ENCODE measurements at places on chromosomes 1 and 21.
A peak's percentile ranks its signal among the peaks of the same experiment; 100 is the strongest.

GRCh38 chr1:55702064-55702463 lies 486.9 kb upstream of the USP24 start:
- H3K4me1 ChIP-seq, result no peaks in the 10 kb centered on the region
- no peak overlapping the region for H3K4me3 ChIP-seq

- peaks cover 5% of the 10 kb centered on the region for H3K4me1 ChIP-seq
- no peak overlapping the region for H3K27ac ChIP-seq
- H3K4me3 ChIP-seq, result no peak overlapping the region
- H3K27me3 ChIP-seq, result no peaks in the 10 kb centered on the region
- peaks cover 23% of the 10 kb centered on the region for H3K36me3 ChIP-seq
- DNase-seq, result no peak
Observed at GRCh38 chr1:109659997-109660690, 4.2 kb downstream of the GSTM4 start.

DNA sequence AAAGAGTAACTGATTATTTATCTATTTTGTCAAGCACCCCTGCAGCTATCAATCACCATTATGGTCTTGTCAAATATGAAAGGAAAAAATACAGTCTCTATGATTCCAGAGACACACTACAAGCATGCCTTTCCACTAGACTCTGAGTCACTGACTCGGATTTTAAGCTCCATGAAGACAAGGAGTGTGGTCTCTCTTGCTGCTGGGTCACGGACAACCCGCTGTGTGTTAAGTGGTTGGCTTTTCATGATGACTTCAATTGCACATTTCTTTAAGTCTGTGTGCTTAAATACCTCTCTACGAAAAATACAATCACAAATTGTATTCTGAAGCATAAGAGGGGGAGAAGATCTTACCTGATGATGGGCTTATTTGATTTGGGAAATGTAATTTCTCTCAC lies 14.0 kb upstream of the GNG4 start:
- H3K27me3 ChIP-seq, result no peaks in the 10 kb centered on the region
- no peaks in the 10 kb centered on the region for H3K4me1 ChIP-seq
- no peak overlapping the region for H3K4me3 ChIP-seq
- no peak overlapping the region for H3K27ac ChIP-seq
- no peak for DNase-seq
- no peaks in the 10 kb centered on the region for H3K36me3 ChIP-seq

DNA sequence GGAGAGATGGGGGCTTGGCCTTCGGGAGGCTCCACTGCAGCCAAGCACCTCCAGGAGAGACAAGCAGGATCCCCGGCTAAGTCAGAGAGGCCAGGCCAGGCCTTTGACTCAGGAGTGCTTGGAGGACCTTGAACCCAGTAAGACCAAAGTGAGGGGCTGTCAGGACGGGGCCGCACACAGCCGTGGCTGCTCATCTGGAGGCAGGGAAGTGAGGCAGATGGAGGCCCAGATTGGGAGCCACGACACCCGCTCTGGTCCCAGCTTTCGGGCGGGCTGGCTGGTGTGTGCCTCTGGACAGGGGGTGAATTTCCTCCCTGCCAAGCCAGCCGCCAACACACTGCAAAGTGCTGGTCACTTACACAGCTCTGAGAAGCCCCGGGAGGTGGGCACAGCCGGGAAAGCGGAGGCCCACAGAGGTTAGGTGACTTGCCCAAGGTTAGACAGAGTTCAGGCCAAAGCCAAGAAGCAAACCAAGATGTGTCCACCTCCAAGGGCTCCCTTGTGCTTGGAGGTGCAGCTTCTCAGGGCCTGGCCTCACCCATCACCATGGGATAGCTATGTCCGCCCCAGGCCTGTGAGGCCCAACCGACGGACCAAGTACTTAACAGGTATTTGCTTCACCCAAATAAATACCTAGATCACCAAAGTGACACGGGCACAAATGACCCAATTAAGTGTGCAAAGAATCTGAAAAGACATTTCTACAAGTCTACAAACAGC lies 58.3 kb downstream of the CHD5 start:
- no peaks in the 10 kb centered on the region for H3K36me3 ChIP-seq
- no peak overlapping the region for H3K4me3 ChIP-seq
- no peaks in the 10 kb centered on the region for H3K4me1 ChIP-seq
- no peak for DNase-seq
- no peak overlapping the region for H3K27ac ChIP-seq

GRCh38 chr1:191905781-191906180 lies 252.5 kb upstream of the RGS18 start:
- no peak overlapping the region for H3K4me3 ChIP-seq
- no peak for DNase-seq
- H3K27ac ChIP-seq, result no peak overlapping the region
- no peaks in the 10 kb centered on the region for H3K36me3 ChIP-seq
- H3K4me1 ChIP-seq, result no peaks in the 10 kb centered on the region
- no peaks in the 10 kb centered on the region for H3K27me3 ChIP-seq

- no peaks in the 10 kb centered on the region for H3K27me3 ChIP-seq
- H3K4me1 ChIP-seq, result no peaks in the 10 kb centered on the region
- no peak overlapping the region for H3K27ac ChIP-seq
- H3K4me3 ChIP-seq, result no peak overlapping the region
- DNase-seq, result no peak
Observed at GRCh38 chr1:194295685-194296084, 1109.3 kb upstream of the B3GALT2 start.

GRCh38 chr1:233582439-233582838 lies 31.5 kb upstream of the KCNK1 start:
- no peaks in the 10 kb centered on the region for H3K4me1 ChIP-seq
- no peak for DNase-seq
- H3K36me3 ChIP-seq, result no peaks in the 10 kb centered on the region
- H3K4me3 ChIP-seq, result no peak overlapping the region

- H3K4me3 ChIP-seq, result no peak overlapping the region
- peak overlapping the region; percentile 53 for H3K27ac ChIP-seq
- DNase-seq, result no peak
- H3K4me1 ChIP-seq, result peaks cover 11% of the 10 kb centered on the region
Observed at GRCh38 chr1:45348609-45348965, 8.3 kb upstream of the MUTYH start.

GRCh38 chr1:18707696-18708257 lies 77.1 kb downstream of the PAX7 start:
- H3K4me3 ChIP-seq, result no peak overlapping the region
- H3K27ac ChIP-seq, result no peak overlapping the region
- no peaks in the 10 kb centered on the region for H3K36me3 ChIP-seq
- no peak for DNase-seq

GRCh38 chr1:229848752-229849677 lies 218.0 kb upstream of the GALNT2 start:
- no peaks in the 10 kb centered on the region for H3K36me3 ChIP-seq
- no peak overlapping the region for H3K27ac ChIP-seq
- peaks cover 9% of the 10 kb centered on the region for H3K4me1 ChIP-seq
- no peak for DNase-seq
- H3K27me3 ChIP-seq, result no peaks in the 10 kb centered on the region

- no peaks in the 10 kb centered on the region for H3K36me3 ChIP-seq
- DNase-seq, result no peak
- H3K27ac ChIP-seq, result no peak overlapping the region
- no peaks in the 10 kb centered on the region for H3K27me3 ChIP-seq
Observed at GRCh38 chr1:205251576-205251975, 23.8 kb downstream of the TMCC2 start.

DNA sequence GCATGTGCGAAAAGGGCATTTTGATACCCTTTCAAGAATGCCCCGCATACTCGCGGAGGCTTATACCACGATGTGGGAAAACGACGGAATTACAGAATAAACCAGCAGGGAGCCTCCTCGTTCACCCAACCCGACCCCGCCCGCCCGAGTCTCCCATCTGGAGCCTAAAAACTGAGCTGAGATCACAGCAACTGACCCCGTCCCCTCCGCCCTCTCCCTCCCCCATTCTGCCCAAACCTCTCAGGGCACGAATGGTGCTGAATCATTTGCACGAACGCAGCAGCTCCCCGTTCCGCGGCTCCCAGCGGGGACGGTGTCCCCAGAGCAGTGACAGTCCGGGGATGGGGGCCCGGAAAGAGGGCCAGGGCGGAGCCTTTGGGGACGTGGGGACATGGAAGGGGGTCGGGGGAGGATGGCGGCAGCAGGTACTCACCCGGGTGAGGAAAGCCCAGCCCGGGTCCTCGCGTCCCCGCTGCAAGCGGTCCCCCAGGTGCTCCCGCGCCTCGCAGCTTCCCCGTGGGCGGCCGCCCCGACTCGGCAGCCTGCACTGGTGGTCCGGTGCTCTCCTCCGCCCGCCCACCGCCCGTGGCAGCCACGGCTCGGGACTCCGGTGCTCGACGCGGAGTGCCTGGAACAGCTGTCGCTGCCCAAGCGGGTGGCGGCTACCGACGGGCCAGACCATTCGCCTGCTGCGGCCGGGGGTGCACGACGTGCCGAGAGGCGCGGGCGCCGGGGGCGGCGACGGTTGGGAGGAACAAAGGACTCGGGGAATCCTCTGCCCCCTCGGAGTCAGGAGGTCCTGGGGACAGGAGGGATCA lies at the start of gene TTLL7:
TSS of gene TTLL7 (minus strand) at position 635 of the 818 bp plus-strand sequence. CDS start 46,921 bp downstream, outside the sequence.
- H3K27me3 ChIP-seq, result no peaks in the 10 kb centered on the region

- no peak for DNase-seq
- no peak overlapping the region for H3K27ac ChIP-seq
- no peak overlapping the region for H3K4me3 ChIP-seq
- no peaks in the 10 kb centered on the region for H3K27me3 ChIP-seq
- H3K4me1 ChIP-seq, result no peaks in the 10 kb centered on the region
- H3K36me3 ChIP-seq, result no peaks in the 10 kb centered on the region
Observed at GRCh38 chr21:28186604-28187003, 806.1 kb downstream of the LTN1 start.

DNA sequence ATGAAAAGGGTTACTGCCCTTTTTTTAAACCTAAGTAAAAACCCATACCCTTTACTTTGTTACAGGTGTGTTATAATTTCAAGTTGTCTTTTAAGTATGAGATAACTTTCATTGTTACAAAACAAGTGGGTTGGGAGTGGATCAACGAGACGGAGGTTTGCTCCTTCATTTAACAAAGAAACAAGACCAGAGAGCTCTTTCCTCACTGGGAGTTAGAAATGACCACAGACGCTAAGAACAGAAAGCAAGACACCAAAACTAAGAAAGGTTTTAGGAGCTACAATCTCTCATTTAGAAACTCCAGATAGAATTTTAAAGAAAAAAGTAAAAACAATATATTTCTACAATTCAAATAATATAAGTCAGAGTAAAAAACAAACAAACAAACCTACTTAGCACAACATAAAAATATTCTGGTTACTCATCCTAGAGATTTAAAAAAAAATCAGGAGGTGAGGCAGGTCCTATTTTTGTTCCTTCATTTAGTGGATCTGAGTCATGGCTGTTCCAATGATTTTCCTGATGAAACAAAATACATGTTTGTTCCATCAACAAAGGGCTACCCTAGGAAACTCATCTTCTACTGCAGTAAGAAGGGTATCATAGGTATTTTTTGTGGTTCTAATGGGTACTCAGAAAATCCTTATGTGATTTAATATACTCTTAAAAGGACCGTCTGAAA lies 33.0 kb downstream of the APP start:
- H3K4me3 ChIP-seq, result no peak overlapping the region
- H3K27ac ChIP-seq, result no peak overlapping the region
- H3K4me1 ChIP-seq, result peaks cover 36% of the 10 kb centered on the region
- no peak for DNase-seq

DNA sequence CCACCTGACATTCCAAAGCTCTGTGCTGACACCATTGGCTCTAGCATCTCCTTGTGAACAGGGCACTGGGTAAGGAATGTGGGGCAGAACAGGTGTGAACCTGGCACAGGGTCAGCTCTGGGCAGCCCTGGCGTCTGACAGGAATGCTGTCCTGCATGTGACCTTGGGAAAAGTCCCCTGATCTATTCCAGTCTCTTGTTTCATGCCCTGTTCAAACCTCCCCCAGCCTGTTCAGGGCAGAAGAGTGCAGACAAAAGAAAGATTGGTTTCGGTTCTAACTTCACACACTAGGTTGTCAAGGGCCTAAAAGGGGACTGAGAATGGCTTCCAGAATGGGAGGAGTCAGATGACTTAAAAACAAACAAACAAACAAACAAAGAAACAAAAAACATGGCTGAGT lies 27.6 kb upstream of the SDHB start:
- H3K27ac ChIP-seq, result no peak overlapping the region
- no peak for DNase-seq
- no peak overlapping the region for H3K4me3 ChIP-seq
- no peaks in the 10 kb centered on the region for H3K27me3 ChIP-seq
- H3K36me3 ChIP-seq, result no peaks in the 10 kb centered on the region
- H3K4me1 ChIP-seq, result no peaks in the 10 kb centered on the region

GRCh38 chr1:163414778-163415177 lies 93.0 kb downstream of the NUF2 start:
- peaks cover 5% of the 10 kb centered on the region for H3K4me1 ChIP-seq
- no peak overlapping the region for H3K4me3 ChIP-seq
- H3K27me3 ChIP-seq, result no peaks in the 10 kb centered on the region
- no peak for DNase-seq

GRCh38 chr1:3306583-3307291 lies 147.7 kb upstream of the ARHGEF16 start:
- no peak for DNase-seq
- no peaks in the 10 kb centered on the region for H3K4me1 ChIP-seq
- no peak overlapping the region for H3K27ac ChIP-seq
- H3K36me3 ChIP-seq, result no peaks in the 10 kb centered on the region
- H3K27me3 ChIP-seq, result no peaks in the 10 kb centered on the region
- H3K4me3 ChIP-seq, result no peak overlapping the region

GRCh38 chr1:8061673-8062386 lies 35.7 kb upstream of the ERRFI1 start:
- H3K4me3 ChIP-seq, result no peak overlapping the region
- H3K4me1 ChIP-seq, result no peaks in the 10 kb centered on the region
- no peak for DNase-seq
- H3K36me3 ChIP-seq, result no peaks in the 10 kb centered on the region
- no peaks in the 10 kb centered on the region for H3K27me3 ChIP-seq
- no peak overlapping the region for H3K27ac ChIP-seq

GRCh38 chr1:225437710-225438437 lies 10.0 kb upstream of the LBR start:
- no peaks in the 10 kb centered on the region for H3K36me3 ChIP-seq
- DNase-seq, result no peak
- no peak overlapping the region for H3K4me3 ChIP-seq
- no peak overlapping the region for H3K27ac ChIP-seq
- H3K4me1 ChIP-seq, result no peaks in the 10 kb centered on the region

GRCh38 chr21:45283035-45283610 lies 4.6 kb downstream of the POFUT2 start:
- H3K27ac ChIP-seq, result no peak overlapping the region
- H3K4me1 ChIP-seq, result peaks cover 6% of the 10 kb centered on the region
- H3K27me3 ChIP-seq, result no peaks in the 10 kb centered on the region
- no peak overlapping the region for H3K4me3 ChIP-seq
- peak; percentile 0 for DNase-seq

GRCh38 chr1:213417225-213417820 lies 366.3 kb downstream of the RPS6KC1 start:
- no peaks in the 10 kb centered on the region for H3K27me3 ChIP-seq
- no peaks in the 10 kb centered on the region for H3K36me3 ChIP-seq
- no peak for DNase-seq
- no peak overlapping the region for H3K4me3 ChIP-seq
- no peak overlapping the region for H3K27ac ChIP-seq
- H3K4me1 ChIP-seq, result no peaks in the 10 kb centered on the region

- no peaks in the 10 kb centered on the region for H3K4me1 ChIP-seq
- H3K36me3 ChIP-seq, result no peaks in the 10 kb centered on the region
- no peak overlapping the region for H3K4me3 ChIP-seq
- peaks cover 8% of the 10 kb centered on the region for H3K27me3 ChIP-seq
- H3K27ac ChIP-seq, result no peak overlapping the region
Observed at GRCh38 chr21:33126569-33126968, 56.6 kb downstream of the OLIG1 start.

GRCh38 chr1:20202166-20202565 lies 15.8 kb upstream of the PLA2G2C start:
- no peak overlapping the region for H3K27ac ChIP-seq
- no peaks in the 10 kb centered on the region for H3K4me1 ChIP-seq
- no peaks in the 10 kb centered on the region for H3K36me3 ChIP-seq
- H3K4me3 ChIP-seq, result no peak overlapping the region
- H3K27me3 ChIP-seq, result no peaks in the 10 kb centered on the region

GRCh38 chr1:3060601-3061551 lies 8.1 kb upstream of the PRDM16 start:
- H3K4me1 ChIP-seq, result no peaks in the 10 kb centered on the region
- no peak overlapping the region for H3K4me3 ChIP-seq
- H3K36me3 ChIP-seq, result no peaks in the 10 kb centered on the region
- no peak for DNase-seq

Data from adrenal gland (tissue), 19 donors.